ENCODE measurements at places on chromosomes 4 and X.
A peak's percentile ranks its signal among the peaks of the same experiment; 100 is the strongest.

- peak; percentile 85 for DNase-seq
Observed at GRCh38 chr4:1579901-1580691, 104.0 kb downstream of the FAM53A start.

GRCh38 chr4:181272422-181272821 lies 970.8 kb upstream of the TENM3 start:
- no peak for DNase-seq

- no peak for DNase-seq
Observed at GRCh38 chr4:6565691-6566390, 9.1 kb upstream of the MAN2B2 start.

DNA sequence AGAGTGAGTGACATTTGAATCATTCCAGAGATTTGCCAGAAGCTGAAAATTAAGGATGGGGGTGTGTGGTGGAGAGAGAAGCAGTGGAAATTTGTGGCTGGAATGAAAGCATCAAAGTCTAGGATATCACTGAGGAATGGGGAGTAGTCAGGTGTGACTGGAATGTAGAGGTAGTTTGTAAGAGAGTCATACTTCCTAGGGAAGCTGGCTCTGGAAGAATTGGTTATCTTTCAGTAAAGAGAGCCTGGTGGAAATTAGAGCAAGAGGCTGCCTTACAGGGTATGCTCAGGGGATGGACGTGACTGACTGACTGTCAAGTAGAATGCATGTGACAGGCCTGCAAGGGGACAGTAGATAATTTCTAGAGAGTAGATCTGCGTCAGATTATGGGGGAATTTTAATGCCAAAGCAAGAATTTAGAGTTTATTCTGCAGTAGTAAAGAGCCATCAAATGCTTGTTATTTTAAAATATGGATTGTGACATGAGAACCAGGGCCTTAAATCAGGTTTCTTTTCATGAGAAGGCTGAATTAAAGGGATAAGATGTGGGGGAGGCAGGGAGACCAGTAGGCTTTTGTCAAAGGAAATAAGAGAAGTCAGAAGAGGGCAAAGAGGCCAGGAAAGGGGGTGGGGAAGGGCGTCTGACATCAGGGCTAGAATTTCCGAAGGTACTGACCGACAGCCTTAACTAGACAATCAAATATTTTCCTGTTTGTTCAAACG lies 109.9 kb downstream of the AFF1 start:
- no peak for DNase-seq

GRCh38 chr4:39259571-39260330 lies 77.4 kb downstream of the WDR19 start:
- no peak for DNase-seq

GRCh38 chrX:103697687-103698086 lies 11.2 kb upstream of the MORF4L2 start:
- no peak for DNase-seq

DNA sequence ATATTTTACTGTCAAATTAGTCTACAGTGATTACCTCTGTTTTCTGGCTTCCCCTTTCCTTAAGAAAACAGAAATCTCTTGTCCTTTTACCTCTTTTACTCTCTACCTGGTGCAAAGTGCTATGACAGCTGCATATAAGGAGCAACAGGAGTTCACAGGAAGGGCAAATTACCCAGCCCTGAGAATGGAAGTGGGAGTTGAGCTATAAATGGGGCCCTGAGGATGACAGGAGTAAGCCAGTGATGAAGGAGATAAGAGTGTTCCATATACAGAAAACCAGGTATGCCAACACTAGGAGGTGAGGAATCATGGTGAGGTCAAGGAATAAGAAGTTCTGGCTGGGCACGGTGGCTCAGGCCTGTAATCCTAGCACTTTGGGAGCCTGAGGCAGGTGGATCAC lies 4.5 kb upstream of the HSD17B13 start:
- DNase-seq = no peak

GRCh38 chr4:68717999-68718398 lies 47.5 kb upstream of the UGT2B15 start:
- no peak for DNase-seq

- no peak for DNase-seq
Observed at GRCh38 chrX:2502120-2502667, 1.4 kb upstream of the DHRSX start.

DNA sequence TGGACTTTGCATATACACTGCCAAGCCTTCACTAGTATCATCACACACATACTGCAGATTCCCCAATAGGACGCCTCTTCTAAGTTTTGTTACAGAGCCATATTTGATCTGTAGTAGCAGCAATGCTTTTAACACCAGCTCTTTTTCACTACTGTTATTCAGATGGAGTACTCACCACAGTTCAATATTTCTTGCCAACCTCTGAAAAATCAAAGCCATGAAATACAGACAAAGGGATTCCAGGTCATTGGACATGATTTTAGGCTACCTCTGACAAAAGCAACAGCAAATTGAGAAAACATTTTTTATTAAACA lies 390.7 kb upstream of the ADGRL3 start:
- no peak for DNase-seq

GRCh38 chrX:154661170-154661569 lies 7.8 kb upstream of the CTAG2 start:
- no peak for DNase-seq

DNA sequence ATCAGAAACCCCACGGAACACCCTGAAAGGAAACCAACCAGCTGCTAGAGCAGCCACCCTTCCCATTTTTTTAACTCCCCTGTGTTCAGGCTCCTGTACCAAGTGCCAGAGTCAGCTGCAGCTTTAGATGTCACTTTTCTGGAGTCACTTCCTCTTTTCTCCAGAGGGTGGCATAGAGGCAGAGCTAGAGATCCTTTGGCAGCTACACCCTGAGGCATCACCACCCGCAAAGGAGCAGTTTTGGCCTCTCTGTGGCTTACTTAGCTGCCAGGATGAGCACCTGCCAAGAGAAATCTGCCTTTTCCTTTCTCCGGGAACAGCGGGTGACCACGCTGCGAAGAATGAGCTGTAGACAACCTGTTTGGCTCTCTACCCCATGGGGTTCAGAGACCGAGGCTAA lies 58.0 kb upstream of the CHRDL1 start:
- no peak for DNase-seq

- DNase-seq = no peak
Observed at GRCh38 chr4:41119867-41120295, 94.5 kb downstream of the APBB2 start.

All from stimulated activated CD4-positive, alpha-beta T cell treated with anti-CD3 and anti-CD28 coated beads, TNF-alpha, amount 100 ng/mL, for 24 hours (primary cell).